Right hindlimb (tissue), 1 donor: ENCODE measurements at places on chromosomes 6 and 20.

DNA sequence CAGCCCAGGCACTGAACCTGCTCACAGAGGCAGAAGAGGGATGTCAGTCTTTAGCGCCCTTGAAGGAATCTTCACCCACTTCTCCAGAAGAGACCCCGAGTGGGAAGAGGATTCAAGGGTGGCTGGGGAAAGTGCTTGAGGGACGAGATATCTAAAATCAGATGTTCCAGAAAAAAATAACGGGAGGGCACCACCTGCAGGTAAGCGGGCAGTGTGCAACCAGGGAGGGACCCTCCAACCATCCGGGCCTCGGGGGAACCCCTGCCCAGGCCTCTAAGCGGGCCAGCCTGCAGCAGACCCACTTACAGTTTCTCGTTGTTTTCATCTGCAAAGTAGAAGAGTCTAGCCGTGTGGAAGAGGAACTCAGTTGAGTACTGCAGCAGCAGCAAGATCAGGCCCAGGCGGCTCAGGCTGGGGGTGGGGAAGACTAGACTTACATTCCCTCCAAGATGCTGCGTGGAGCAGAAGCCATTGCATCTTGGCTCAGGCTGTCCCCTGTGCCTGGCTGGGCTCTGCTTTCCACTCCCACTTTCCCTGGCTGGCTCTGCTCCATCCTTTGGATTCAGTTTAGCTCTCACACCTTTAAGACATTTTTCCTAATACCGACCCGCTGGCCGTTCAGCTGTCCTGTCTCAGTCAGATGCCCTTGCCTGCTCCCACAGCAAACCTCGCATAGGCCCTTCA is 71.0 kb downstream of the TRAM2 start:
- DNase-seq: peak; percentile 57

DNA sequence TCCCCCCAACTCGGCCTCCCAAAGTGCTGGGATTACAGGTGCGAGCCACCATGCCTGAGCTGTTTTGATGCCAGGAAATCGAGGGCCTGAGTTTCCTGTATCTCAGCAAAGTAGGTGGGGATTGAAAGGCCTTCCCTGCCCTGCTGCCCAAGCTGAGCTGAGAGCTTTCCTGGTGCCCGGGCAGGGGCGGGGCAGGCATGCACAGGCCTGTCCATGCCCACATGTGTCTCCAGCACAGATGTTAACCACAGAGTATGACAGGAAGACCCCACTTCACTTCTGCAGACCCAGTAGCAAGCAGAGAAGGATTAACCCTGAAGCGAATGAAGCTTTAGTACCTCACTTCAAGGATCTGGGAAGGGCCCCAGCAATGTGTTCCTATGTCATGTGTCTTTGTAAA is 66.0 kb downstream of the GPR6 start:
- DNase-seq: no peak

- no peak for DNase-seq
Measured at GRCh38 chr6:158810155-158811095, 8.7 kb downstream of the EZR start.

- no peak for DNase-seq
Measured at GRCh38 chr20:33689973-33690372, 3.8 kb upstream of the E2F1 start.

DNA sequence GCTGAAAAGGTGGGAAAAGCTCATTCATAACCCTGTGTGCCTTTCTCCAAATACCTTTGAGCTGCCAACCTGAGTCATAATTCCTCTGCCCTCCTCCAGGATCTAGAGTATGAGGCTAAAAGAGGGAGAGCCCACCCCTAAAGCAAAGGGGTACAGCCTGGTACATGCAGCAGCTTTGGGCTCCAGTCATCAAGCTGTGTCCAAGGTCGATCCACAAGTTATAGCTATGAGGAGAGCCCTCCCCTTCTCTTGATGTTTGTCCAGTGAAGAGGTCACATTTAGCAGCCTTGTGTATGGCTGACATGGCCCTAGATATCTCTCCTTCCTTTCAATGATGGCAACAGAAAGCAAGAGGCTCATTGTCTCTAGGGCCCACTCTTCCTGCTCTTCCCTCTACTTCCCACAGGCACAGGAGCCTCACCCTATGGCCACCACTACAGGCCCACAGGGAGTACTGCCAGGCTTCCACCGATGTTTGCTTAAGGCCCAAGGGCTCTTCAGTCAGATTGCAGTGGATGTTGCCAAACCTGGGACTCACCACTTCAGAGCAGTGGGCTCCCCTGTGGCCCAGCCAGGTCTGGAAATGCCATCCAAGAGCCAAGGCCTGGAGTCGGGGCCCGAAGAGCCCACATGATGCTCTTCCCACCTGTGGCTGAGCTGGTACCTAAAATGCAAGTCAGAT is 176.8 kb downstream of the CD83 start:
- DNase-seq: no peak

DNA sequence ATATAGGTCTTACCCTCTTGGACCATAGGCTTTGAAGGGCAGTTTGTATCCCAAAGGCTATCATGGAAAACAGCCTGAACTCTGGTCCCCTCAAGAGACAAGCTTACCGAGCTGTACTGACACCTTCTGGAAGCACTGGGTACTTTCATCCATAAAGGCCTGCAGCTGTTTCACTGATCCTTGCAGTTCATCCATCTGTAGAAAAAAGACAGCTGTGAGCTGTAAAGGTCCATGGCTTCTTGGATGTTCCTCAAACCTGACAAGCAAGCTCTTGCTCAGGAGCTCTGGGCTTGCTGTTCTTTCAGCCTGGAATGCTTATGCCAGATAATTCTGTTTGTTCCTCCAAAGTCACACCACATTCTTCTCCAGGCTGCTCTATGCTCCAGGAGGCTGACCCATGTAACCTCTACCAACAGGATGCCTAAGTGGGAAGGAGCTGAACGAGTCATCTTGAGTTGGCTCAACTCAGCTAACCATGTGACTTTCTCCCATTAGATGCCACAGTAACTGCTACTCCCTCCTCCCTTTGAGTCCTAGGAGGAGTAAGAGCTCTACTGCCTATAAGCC is 8.8 kb upstream of the NDRG3 start:
- DNase-seq: peak; percentile 67

DNA sequence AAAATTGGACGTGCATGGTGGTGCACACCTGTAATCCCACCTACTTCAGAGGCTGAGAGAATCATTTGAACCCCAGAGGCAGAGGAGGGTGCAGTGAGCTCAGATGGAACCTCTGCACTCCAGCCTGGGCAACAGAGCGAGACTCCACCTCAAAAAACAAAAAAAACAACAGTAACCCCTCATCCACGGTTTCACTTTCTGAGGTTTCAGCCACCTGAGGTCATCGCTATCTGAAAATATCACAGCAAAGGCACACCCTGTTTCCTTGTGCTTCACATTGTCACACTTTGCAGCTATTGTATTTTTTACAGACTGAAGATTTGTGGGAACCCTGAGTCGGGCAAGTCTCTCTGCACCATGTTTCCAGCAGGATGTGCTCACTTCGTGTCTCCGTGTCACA is 54.1 kb upstream of the FOXQ1 start:
- no peak for DNase-seq

GRCh38 chr20:37853823-37854375 is 49.0 kb upstream of the VSTM2L start:
- no peak for DNase-seq

DNA sequence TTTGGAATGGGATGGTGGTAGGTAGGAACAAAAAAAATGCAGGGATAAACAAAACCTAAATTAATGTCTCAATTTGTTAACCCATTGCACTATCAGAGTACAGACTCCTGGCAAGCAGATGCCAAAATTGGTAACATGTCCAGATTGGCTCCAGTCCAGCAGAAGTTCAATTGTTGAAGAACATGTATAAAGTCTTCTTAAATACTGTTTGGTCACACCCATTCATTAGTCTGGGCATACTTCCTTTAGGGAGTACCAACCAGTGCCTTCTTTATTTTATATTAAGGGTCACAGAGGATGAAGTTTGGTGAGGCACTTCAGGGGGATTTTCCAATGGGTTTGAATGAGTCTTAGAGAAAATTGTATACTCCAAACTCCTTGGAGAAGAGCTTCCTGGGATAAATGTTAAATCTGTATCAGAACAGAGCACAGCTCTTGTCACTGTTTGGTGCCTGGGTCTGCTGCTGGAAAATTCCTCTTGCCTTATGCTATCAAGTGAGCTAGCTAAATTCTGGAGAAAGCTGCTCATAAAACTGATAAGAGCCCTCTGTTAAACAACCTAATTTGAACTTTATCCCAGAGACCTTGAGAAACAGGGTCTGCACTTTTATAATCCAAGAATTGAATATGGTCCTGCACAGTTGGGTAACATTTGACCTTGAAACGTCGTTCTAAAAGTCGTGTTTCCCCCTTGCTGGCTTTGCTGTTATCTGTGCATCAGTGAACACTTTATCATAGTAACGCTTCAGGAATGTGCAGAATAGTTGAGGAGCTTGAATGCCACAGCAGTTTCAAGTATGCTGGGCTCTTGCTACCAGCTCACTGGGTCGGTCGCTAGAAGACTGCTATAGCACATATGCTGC is 334.1 kb upstream of the CITED2 start:
- DNase-seq: no peak

- no peak for DNase-seq
Measured at GRCh38 chr6:153790048-153790447, 249.0 kb upstream of the OPRM1 start.

DNA sequence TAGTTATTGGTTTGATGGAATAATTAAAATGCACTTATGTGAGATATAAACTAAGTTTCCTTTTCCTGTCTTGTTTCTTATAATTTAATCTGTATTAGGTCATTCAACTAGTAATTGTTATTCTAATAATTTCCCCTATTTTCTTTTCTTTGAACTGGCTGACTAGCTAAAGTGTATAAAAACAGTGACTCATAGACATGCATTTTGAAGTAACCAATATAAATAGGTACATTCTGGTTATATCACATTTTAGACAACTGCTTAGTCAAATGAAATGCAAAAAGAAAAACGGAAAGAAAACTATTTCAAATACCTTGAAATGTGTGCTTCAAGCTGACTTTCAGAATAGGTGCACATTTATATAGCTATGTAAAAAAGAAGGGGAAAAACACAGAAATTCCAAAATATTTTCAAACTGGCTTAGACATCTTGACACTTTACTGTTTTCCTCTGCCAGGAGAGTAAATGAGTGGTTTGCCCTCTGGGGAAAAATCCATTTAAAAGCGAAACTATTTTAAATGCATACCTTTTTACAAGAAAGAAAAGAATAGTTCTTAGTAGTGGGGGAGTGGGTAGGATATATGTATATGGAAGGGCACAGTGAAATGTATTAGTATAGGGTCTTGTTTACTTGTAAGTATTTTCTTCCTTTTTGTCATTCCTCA is 28.3 kb downstream of the KCNQ5 start:
- DNase-seq: no peak

DNA sequence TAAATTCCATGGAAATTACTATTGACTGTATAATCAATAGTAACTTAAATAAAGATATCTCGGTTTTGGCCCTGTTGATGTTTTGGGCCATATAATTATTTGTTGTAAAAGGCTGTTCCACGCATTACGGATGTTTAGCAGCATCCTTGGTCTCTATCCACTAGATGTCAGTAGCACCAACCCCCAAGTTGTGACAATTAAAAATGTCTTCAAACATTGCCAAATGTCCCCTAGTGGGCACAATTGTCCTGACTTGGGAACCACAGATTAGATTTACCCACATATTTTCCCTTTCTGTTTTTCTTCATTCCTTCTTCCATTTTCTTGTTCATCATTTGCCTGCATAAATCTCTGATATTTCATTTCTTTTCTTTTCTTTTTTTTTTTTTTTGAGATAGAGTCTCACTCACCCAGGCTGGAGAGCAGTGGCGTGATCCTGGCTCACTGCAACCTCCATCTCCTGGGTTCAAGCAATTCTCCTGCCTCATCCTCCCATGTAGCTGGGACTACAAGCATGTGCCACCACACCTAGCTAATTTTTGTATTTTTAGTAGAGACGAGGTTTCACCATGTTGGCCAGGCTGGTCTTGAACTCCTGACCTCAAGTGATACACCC is 13.6 kb upstream of the WFDC8 start:
- no peak for DNase-seq

DNA sequence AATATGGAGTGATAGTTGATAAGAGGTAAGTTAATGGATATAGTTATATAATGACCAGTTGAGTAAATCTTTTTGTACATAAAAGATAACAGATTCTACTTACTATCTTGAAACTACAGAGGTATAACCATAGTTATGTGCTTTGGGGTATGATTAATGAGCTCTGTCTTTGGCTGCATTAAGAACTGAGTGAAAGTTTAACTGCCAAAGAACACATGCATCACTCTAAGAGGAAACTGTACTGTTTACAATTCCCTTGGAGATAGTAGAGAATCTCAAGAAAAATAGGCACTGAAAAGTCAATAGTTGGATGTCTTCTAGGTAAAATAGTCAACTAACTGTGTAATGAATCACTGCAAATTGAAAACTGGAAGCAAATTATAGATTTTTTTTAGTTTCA is 1129.5 kb downstream of the EPHA7 start:
- DNase-seq: no peak

DNA sequence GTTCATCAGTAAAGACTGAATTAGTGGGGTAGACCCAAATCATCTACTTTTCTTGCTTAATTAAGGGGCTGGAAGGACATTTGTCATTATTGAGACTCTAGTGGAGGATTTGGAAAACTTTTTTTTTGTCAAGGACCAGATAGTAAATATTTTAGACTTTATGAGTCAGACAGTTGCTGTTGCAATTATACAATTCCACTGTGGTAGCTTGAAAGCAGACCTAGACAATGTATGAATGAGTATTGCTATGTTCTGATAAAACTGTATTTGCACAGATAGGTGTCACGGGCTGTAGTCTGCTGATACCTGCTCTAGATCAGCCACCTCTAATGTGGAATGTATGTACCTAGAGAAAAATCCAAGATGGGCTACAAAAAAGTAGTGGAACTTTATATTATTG is 175.0 kb downstream of the CARMIL1 start:
- no peak for DNase-seq

DNA sequence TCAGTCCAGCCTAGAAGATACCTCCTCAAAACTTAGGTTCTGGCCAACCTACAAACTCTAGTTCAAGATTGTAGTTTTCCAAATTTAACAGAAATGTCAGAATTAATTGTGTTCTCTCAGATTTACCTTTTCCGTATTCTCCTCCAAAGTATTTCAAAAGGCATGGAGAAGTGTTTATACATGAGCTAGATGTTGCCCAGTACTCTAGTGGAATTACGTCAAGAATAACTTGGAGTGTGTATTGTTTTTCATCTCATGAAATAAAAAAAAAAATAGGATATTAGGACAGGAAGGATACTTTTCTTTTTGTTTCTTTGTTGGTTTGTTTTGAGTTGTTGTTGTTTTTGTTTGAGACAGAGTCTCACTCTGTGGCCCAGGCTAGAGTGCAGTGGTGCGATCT is 32.3 kb upstream of the MARCKS start:
- DNase-seq: no peak

- no peak for DNase-seq
Measured at GRCh38 chr20:52965819-52966218, 6.3 kb upstream of the TSHZ2 start.
